BE2C (cell line): ENCODE measurements at places on chromosomes 7 and 10.
A peak's percentile ranks its signal among the peaks of the same experiment; 100 is the strongest.

DNA sequence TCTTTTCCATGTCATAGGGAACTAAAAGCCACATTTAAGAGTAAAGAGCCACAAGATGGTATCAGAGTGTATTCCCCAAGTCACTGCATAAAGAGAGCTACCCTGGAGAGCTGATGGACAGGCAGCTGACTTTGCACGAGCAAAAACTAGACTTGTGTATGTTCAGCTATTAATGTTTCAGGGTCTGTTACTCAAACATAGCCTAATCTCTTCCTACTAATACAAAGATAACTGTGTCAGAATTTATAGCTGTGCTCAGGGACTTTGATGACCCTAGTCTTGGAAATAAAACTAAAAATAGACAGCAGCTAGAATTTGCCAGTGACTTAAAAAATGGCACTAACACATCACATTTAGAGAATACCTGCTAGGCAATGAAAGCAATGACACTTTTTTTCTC, 45.5 kb upstream of the LRRTM3 start:
- DNase-seq: no peak

- DNase-seq: no peak
Observed at GRCh38 chr7:102012941-102013461, 195.6 kb downstream of the CUX1 start.

- DNase-seq: no peak
Observed at GRCh38 chr7:1706381-1706720, 36.3 kb downstream of the ELFN1 start.

GRCh38 chr10:89029181-89029580, 38.6 kb downstream of the FAS start:
- DNase-seq: no peak

GRCh38 chr10:10532236-10532635, 485.4 kb upstream of the CELF2 start:
- DNase-seq: no peak

GRCh38 chr10:102796407-102797176, 40.6 kb downstream of the CYP17A1 start:
- DNase-seq: no peak

DNA sequence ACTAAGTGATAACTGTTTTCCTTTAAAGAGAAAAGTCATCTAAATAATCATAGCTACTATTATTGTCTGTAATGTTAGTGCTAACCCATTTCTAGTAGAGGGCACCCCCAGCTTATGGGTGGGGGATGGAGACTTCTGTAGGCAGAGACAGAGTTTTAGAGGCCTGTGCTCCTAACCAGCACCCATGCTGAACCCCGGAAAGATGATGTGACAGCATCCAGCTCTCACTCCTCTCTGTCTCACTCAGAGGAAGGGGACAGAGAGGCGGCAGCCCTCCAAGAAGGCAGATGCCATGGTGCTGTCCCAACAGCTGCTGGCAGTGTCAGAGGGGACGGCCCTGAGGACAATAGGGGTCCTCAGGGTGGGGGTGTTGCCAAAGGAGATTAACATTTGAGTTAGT, 74.4 kb upstream of the PRLHR start:
- peak; percentile 60 for DNase-seq

- no peak for DNase-seq
Observed at GRCh38 chr7:76233538-76234281, 32.0 kb downstream of the SRRM3 start.

DNA sequence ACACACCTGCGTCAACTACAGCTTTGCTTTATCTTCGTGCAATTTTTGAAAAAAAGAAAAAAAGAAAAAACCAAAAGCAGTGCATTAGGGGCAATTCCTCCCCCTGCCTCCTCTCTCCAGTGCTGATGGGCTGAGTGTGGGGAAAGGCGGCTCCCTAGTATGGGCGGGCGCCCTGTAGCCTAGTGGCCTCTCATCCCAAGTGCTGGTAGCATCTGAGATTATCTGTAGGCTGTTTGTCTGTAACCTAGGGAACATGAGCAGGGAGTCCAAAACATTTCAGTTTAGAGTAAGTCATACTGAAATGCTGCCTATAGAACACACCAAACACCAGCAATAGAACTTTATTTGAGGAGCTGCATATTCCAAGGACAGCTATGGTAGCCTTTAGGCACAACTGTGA, 24.6 kb upstream of the BAMBI start:
- no peak for DNase-seq

- no peak for DNase-seq
Observed at GRCh38 chr10:70352401-70353097, 29.9 kb downstream of the LRRC20 start.

DNA sequence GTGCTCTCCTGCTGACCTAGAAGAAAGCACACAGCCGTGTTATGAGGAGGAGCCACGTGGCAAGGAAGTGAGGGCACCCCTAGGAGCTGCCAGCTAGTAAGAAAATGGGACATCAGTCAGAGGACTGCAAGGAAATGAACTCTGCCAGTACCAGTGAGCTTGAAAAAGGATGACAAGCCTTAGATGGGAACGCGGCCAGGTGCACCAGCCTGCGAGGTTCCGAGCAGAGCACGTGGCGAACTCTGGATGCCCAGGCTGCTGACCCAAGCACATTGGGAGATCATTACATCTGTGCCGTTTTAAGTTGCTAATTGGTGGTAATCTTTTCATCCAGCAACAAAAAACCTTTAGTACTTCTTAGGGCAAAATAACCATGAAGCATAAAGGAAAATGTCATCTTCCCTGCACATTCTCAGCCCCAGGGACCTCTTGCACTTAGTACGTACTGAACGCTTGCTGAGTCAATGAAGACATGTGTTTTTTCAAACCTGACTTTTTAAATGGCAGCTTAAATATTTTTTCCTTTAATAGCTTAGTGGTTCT, 69.4 kb downstream of the AMZ1 start:
- peak; percentile 81 for DNase-seq

DNA sequence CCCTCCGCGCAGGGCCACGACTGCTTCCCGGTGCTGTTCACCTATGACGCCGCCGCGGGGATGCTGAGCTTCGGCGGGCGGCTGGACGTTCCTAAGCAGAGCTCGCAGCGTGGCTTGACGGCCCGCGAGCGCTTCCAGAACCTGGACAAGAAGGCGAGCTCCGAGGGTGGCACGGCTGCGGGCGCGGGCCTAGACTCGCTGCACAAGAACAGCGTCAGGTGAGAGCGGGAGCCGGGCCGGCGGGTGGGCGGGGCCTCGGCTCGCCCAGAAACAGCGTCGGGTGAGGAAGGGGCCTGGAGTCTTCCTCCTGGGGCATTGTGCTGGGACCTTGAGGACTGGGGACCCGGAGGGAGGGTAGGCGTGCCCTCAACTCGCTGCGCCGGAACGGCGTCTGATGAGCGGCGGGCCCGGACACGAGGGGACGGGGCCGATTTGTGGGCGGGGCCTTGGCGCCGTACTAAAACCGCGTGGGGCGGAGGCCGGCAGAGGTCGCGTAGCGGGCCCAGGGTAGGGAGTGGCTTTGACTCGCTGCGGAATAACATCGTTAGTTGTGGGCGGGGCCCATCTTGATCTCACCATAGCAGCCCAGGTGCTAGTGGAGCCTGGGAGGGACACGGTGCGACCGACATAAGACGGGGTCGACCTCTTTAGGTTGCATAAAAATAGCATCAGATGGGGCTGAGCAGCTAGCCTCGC, 15.6 kb downstream of the PDAP1 start:
- DNase-seq: peak; percentile 86
